SK-N-MC (cell line): ENCODE measurements at places on chromosomes 1 and 21.

DNA sequence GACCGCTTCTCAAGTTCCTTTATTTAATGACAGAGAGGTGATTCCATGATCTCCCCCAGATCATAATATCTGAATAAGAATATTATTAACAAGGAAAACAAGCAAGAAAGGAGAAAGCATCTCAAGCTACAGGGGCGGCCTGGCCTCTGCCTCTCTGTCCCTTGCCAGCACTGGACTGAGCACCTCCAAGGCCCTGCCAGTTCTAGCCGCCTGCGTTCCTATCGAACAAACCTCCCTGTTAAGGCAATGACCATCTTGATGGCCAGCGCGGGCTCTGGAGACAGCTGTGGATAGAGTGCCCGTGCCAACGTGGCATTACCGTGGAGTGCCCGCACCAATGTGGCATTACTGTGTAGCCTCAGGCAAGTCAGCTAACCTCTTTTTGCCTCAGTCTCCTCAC lies 84.8 kb downstream of the NPHP4 start:
- DNase-seq, result no peak

GRCh38 chr1:203215573-203215972 lies 13.9 kb downstream of the CHIT1 start:
- DNase-seq, result no peak

- DNase-seq, result no peak
Observed at GRCh38 chr1:1748686-1749321, 24.6 kb upstream of the CDK11A start.

DNA sequence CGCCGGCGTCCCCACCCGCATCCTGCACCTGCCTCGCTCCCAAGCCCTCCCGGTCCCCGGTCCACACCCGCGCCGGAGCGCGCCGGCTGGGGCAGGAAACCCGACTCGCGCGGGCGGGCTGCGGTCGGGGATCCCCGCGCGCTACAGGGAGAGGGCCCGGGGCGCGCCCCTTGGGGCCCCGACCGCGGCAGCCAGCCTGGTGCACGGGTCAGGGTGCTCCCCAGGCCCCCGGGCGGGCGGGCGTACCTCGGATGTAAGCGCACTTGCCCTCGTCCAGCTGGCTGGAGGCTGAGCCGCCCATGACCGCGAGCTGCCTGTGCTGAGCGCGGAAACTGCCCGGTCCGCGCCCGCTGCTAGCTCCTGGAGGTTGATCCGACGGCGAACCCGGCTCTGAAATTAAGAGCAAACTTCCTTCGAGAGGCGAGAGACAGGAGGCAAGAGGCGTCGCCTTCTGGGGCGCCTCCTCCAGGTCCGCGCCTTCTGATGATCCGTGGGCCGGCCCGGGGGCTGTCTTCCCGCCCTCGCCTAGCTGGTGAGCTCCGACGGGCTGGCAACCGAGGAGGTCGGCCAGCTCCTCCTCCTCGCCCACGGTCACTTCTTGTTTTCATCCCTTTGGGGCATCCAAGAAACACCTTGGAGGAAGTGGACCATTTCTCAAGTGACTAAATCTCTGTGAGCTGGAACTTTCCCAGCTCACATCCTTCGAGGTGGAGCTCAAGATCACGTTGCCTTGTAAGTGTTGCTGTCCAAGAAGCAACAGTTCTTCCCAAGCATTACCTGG lies at the start of gene NIBAN1:
Gene NIBAN1, minus strand, starts transcription at position 453 of the 781 bp plus-strand sequence. Its CDS starts 152 bp downstream, at position 301.
- DNase-seq, result no peak

GRCh38 chr1:12088607-12089006 lies 25.5 kb downstream of the TNFRSF8 start:
- no peak for DNase-seq

DNA sequence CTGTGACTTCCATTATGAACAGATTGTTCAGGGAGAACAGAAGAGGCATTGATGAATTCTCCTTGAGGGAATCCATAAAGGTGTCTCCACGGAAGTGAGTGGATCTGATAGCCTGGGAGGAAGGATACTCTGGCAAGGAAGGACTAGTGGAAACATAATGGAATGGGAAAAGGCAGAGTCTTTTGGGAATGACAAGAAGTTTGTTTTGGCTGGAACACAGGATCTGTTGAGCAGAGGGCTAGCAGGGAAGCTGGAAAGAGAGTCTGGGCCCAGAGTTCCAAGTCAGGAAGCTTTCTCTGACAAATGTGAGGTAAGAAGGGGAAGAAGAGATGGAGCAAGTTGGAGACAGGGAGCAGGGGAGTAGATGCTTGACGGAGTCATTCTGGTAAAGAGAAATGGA lies 8.1 kb downstream of the ADAMTS5 start:
- DNase-seq, result no peak

DNA sequence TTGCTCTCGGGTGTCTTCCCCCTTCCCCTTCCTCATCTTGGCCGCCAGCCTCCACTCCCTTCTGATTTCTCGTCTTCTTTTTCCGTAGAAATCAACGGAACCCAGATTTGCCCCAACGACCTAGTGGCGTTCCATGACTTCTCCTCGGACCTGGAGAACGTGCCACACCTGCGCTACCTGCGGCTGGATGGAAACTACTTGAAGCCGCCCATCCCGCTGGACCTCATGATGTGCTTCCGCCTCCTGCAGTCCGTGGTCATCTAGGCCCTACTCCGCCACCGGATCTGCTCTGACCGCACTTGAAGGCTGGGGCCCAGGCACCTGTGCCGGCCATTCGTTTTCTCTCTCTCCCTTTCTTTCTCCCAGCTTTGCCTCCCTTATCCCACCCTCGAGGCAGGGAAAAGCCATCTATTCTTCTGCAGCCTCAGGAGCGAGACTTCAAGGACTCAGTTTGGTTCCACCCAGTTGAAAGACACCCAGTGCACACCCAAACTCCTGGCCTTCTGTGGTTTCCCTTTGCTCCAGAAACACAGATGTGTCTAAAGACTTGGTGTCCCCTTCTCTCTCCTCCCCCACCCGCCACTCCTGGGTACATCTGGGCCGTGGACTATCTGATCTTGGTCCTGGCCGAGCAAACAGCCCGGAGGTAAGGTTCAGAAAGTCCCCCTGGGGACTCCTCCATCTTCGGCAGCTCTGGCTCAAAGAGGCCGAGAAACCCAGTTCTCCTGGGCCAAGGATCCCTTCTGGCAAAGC lies 7.2 kb upstream of the OPTC start:
- DNase-seq, result no peak

GRCh38 chr1:25140073-25140797 lies 92.1 kb downstream of the SYF2 start:
- no peak for DNase-seq

GRCh38 chr1:206664740-206665139 lies 20.0 kb upstream of the MAPKAPK2 start:
- no peak for DNase-seq
